ENCODE measurements at places on chromosomes 12 and 14.

DNA sequence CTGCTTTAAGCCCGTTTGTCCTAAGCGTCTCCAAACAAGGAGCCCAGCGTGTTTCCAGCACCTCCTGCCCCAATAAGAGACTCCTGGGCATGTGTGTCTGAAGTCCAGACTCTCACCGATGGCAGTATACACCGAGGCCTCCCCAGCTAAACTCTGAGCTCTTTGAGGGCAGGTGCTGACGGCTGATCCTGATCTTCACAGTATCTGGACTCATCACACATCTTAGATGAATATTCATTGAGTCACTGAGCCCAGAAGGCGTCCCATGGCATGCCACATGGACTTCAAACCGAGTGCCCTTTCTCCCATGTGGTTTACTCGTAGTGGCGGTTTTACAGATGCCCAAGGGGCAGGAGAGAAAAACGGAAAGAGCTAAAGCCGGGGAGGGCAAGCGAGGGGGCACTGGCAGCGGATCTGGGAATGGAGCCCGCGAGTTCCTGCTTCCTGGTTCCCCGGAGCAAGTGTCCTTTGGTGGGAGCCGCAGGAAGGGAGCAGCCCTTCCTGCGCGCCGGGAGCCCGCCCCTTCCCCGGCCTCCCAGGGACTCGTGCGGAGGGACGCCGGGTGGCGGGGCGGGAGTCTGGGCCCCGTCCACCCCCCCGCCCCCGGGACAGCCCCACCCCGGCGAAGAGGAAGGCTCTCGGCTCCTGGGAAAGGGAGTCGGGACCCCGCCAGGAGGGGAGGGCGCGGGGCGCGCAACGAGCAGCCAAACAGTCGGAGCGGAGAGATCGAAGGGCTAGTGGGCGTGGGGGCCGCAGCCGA, 585 bp upstream of the TEAD4 start:
- DNase-seq = no peak

DNA sequence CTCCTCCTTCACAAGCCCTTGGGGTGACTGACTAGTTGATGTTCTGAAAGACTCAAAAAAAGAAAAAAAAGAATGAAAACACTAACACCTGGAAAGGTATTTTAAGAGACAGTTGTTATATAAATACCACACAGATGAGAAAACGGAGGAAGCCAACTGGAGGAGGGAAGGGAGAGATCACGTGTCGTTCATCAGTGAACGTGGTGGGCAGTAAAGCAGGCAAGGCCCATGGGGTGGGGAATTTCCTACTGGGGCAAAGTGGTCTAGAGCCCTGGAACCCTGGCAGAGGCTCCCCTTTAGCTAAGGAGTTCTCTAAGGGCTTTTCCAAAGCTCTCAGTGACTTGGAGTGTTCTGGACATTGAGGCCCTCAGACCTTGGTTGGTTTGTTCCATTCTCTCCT, 169.7 kb downstream of the CALM1 start:
- DNase-seq = no peak

DNA sequence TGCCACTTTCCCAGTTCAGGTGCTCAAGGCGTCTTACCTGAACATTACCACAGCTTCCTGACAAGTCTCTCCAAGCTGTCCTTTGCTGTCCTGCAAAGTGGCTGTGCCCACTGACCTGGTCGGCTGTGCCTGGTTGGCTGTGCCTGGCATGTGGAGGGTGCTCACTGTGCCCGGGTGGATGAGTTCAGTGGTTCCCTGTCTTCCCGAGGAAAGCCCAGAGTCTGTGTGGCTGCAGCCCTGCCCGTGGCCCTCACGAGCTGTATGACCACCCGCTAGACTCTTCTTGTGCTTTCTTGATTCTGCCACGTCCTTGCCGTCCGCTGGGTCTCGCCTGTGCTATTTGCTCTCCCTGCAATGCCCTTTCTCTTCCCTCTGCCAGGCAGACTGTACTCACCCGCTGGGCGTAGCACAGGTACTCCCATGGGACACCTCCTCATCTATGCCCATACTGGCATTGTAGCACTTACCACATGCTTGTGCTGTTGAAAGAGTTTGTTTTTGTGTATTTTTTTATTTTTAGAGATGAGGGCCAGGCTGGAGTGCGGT, 95.9 kb downstream of the TSPAN9 start:
- no peak for DNase-seq

DNA sequence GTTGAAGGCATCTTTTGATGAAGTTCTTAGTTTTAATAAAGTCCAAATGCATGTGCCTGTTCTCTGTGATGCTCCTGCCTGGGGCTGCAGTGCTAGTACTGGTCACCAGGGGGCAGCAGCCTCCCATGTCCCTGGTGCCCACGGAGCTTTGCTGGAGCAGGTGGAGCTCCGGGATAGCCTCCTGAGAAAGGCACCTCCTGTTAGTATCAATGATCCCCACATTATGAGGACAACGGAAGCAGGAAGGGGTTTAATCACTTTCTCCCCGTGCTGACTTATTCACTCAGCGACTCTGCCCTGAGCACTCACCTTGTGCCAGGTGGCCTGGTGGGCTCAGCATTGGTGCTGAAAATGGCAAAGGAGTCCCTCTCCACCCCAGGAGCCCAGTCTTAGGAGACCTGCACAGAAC, 123.0 kb upstream of the PZP start:
- peak; percentile 60 for DNase-seq

GRCh38 chr12:16189849-16190248, 87.6 kb downstream of the SLC15A5 start:
- no peak for DNase-seq

DNA sequence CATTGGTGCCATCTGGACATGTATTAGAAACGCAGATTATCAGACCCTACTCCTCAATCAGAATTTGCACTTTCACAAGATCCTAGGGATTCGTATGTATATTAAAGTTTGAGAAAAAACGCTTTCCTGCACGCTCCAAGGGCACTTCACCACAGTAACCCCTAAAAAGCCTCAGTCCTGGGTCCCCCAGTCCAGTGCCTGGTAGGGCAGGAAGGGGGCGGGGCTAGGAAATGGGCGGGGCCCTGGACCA, 369 bp downstream of the DEPDC4 start:
- DNase-seq = peak; percentile 84

GRCh38 chr12:62679608-62680007, 213.0 kb downstream of the MON2 start:
- DNase-seq = no peak

- DNase-seq = no peak
These were observed 12.8 kb downstream of the LRCOL1 start for GRCh38 chr12:132597333-132598316.

DNA sequence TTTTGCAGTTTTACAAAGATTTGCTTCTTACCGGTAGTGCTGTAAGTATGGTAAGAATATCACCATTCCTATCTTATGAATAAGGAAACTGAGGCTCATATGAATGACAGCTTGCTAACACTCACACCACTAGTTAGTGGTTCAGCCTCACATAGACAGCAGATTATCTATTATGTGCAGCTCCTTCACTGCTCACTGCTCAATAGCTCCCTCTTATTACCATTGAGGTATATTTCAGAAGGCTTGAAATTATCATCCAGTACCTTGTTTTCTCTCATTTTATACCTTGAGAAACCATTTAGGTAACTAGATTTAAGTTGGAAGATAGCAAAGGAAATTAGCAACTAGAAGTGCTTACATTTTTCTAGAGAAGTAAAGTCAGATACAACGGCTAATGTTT, 15.5 kb downstream of the RIC8B start:
- DNase-seq = no peak

- DNase-seq = no peak
These were observed 191.7 kb upstream of the GSC start for GRCh38 chr14:94961386-94962165.

GRCh38 chr12:132773077-132773955, 11.7 kb upstream of the ANKLE2 start:
- no peak for DNase-seq

- no peak for DNase-seq
These were observed 4.8 kb upstream of the AQP5 start for GRCh38 chr12:49956663-49957569.

DNA sequence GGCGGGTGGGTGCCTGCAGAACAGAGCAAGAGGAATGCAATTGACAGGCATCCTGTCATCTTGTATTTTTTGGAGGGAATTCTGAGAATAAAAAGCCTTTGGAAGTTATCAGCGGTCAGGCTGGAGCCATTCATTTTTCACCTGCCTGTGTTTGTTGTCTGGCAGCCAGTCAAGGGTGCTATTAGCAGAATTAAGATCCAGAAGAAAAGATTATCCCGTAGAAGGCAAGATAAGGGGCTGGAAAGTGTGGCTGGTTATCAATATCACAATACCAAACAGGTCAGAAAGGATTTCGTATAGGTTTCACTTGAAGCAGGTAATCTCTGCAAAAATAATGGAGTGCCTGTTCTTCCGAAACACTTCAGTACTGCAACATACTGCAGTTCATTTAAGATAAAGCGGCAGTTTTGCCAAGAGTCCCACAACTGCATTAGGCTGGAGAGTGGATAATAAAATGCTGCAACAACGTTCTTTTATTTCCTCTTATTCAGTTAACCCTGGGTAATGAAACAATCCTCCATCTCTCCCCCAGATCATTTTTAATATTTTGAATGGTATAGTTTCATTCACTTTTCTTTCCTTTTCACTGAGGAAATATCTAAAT, 171.2 kb upstream of the CDKN3 start:
- DNase-seq = no peak

Data from stimulated activated CD8-positive, alpha-beta memory T cell treated with anti-CD3 and anti-CD28 coated beads, Interleukin-4, amount 100 ng/mL, for 4 hours (primary cell).